ENCODE measurements at places on chromosomes 6 and 20.

GRCh38 chr6:125859727-125860126, 69.0 kb downstream of the NCOA7 start:
- DNase-seq: no peak

GRCh38 chr6:43942011-43942442, 172.0 kb downstream of the VEGFA start:
- no peak for DNase-seq

GRCh38 chr6:89716532-89716931, 78.0 kb upstream of the LYRM2 start:
- DNase-seq: no peak

- no peak for DNase-seq
Measured at GRCh38 chr20:15847196-15847784, 726.0 kb downstream of the KIF16B start.

DNA sequence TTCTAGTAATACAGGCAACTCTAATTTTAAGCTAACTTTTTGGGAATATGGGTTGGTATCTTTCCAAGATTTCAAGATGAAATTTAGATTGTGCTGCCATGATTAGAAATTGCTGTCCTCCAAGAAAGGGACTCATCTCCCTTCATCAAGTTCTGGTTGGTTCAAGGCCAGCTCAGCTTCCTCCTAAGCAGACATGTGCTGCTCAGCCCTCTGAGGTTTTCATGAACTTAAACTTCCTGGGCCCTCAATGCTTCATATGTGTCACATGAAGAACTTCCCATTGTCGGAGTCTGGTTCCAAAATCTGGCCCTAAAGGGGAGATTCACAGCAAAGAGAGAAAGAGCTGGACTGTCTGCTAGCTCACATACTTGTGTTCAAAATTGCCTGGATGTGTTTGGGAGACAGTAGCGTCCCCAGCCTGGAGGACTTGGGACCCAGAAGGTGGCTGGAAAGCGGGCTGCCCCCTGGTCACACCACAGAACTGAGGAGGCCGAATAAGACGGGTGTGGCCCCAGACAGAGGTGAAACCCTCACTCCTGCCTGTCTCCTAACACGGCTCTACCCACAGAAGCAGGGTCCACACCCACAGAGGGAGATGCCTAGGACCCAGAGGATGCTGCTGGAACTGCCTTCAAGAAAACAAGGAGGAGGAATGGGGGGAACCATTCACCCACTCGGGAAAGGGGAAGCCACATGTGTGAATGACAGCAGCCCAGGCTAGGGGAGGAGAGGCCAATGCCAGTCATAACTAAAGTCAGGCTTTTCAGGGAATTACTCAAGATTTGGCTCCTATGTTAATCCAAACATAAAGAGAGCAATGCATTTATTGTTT, 54.3 kb upstream of the GPR31 start:
- no peak for DNase-seq

DNA sequence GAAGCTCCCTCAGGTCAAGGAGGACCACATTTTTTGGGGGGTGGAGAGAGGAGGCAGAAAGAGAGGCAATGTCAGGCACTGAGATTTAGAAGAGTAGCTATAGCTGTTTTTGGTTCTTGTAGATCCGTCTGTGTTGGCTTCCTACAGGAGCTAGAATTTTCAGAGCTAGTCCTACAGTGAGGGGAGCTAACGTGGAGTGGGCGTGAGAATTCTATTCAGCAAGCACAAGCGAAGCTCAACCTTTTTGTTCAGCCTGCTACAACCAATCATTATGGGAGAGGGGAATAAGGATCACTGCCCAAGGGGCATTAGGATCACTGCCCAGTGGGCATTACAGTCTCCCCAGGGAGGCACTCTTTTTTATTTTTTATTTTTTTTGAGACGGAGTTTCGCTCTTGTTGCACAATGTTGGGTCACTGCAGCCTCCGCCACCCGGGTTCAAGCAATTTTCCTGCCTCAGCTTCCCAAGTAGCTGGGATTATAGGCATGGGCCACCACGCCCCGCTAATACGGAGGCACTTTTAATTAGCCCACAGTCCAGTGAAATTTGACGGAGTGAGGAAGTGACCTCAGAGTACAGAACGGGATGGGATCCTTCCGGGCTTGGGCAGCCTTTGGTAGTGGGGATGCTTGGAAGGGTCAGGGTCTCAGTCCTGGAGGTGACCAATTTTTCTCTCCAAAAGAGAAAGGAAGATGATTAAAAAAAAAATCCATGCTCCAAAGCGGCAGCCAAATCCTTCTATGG, 1.1 kb upstream of the PANK2 start:
- DNase-seq: no peak

DNA sequence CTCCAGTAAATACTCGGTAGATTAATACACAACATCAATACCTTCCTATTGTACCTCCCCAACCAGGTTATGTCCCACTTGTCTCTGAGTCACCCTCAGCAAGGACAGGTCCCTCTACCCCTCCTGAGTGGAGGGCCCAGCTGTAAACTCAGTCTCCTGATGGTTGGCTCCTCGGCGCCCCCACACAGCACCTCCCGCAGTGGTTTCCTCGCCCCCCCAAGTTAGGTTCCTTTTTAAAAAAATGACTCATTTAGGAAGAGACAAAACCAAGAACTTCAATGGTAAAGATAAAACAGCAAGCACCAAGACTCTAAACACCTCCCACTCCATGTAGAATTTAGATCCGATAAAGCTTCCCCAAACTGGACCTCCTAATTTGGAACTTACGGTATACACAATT, 83.5 kb downstream of the TRERF1 start:
- DNase-seq: no peak

DNA sequence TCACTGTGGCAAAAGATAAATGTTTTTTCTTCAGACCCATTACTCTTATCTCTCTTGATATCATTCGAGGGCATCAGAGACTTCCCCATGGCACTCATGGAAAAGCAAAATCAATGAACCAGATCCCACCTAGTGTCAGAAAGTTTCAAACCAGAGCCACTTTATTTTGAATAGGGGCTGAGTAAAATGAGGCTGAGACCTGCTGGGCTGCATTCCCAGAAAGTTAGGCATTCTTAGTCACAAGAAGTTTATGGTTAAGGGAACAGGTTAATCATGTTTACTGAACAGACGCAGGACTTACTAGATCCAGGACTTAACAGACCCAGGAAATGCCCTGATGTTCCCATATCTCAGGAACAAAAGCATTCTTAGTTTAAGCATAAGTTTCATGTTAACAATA, 369.9 kb downstream of the BTBD3 start:
- DNase-seq: no peak

GRCh38 chr6:144315226-144315980, 30.3 kb downstream of the UTRN start:
- no peak for DNase-seq

DNA sequence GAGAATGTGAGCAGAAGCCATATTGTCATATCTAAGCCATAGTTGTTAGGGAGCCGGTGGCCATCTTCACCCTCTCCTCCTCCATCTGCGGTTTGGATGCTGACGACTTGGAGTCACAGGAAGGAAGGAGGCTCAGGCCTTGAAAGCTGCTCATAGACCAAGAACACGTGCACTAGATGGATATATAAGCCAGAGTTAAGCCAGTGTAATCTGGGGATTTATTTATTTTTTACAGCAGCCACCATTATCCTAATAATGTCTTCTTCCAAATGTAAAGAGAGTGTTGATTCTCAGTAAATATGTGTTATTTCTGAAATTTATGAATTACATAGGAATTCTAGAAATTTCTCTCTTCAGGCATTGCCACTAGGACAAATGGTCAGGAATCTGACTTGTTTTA, 689.9 kb downstream of the QKI start:
- no peak for DNase-seq
